ENCODE measurements at places on chromosomes 16 and 17. TPM values are rescaled to one million over a fixed set of nuclear protein-coding genes. Genes with fewer than 3 reads are reported as not detected.

DNA sequence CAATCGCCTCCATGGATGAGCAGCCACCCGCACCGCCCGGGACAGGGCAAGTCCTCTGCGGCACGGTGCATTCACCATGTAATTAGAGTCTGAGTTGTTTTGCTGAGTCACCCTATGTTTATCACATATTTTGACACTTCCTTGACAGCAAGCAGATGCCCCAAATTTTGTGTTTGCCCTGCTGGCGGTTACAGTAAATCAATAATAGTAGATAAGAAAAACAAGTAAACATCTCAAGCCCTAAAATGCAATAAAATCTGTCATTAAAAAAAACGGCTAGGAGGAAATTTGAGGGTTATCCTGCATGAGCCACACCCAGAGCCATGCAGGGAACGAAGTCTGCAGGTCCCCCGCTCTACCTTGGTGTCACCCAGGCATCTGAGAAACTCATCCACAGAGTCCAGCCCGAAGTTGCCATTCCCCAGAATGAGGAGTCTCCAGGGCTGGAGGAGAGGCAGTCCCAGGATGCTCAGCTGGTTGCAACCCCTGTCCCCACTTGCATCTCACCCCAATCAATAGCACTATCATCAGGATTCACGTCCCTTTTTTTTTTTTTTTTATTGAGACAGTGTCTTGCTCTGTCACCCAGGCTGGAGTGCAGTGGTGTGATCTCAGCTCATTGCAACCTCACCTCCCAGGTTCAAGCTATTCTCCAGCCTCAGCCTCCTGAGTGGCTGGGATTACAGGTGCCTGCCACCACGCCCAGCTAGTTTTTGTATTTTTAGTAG is 16.5 kb upstream of the ST6GALNAC1 start:
- no peak for DNase-seq
- no peaks in the 10 kb centered on the region for H3K27me3 ChIP-seq
- H3K27ac ChIP-seq = no peak overlapping the region
- no peaks in the 10 kb centered on the region for H3K36me3 ChIP-seq
- no peak overlapping the region for H3K4me3 ChIP-seq

Gene MYH2
- not detected for total RNA-seq

Gene SCNN1G
- total RNA-seq = 1.2 TPM

DNA sequence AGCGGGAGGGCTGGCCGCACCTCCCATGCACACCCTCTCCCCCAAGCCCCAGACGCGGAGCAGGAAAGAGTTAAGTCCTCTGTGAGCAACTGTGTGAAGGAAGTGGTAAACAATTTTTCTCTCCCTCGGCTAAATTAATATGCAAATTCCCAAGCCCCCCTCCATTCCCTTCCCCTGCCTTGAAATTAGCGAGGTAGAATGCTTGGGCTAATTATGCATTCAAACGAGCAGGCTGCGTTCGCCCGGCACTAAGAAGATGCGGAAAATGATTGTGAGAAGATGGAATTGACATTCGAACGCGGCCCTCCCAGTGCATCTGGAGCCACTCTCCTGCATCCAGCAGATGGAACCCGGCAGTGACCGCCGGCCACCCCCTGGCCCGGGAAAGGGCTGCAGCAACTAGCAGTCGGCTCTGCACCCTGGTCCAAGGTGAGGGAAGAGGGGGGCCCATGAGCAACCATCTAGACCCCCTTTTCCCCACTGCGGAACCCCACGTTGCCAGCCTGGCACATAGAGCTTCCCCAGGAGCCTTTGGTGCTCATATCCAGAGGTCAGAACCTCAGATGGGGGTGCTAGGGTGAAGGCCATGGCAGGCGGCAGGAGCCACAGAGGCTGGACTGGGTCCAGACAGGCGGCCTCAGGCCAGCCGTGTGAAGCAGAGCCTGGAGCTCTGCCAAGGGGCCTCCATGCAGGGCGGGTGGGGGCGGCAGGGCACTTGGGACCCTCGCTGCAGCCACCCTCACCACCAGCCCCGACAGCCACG is 49.1 kb upstream of the ACSF3 start:
- H3K27me3 ChIP-seq = peaks cover 20% of the 10 kb centered on the region
- H3K27ac ChIP-seq = no peak overlapping the region
- no peaks in the 10 kb centered on the region for H3K36me3 ChIP-seq
- no peak overlapping the region for H3K4me3 ChIP-seq
- DNase-seq = no peak

Gene SSTR5
- 1.4 TPM for total RNA-seq

Gene TRIM72
- 0.14 TPM for total RNA-seq

Gene ZSCAN10
- 0.34 TPM for total RNA-seq

GRCh38 chr16:19860166-19861041 is 24.2 kb downstream of the GPRC5B start:
- no peak overlapping the region for H3K4me3 ChIP-seq
- no peaks in the 10 kb centered on the region for H3K27me3 ChIP-seq
- H3K27ac ChIP-seq = no peak overlapping the region
- DNase-seq = no peak
- peaks cover 40% of the 10 kb centered on the region for H3K36me3 ChIP-seq

Gene DNAH9
- total RNA-seq = 1.5 TPM

Gene MPV17L
- 37.6 TPM for total RNA-seq

Gene CMTM3
- 48.2 TPM for total RNA-seq

Gene NFATC3
- 48.7 TPM for total RNA-seq
